Left renal cortex interstitium (tissue), 4 donors: ENCODE measurements at places on chromosomes 16 and 17.

GRCh38 chr16:22016927-22017326 is 9.0 kb downstream of the MOSMO start:
- DNase-seq = no peak

- no peak for DNase-seq
Measured at GRCh38 chr16:48029768-48030167, 126.0 kb downstream of the ABCC12 start.

DNA sequence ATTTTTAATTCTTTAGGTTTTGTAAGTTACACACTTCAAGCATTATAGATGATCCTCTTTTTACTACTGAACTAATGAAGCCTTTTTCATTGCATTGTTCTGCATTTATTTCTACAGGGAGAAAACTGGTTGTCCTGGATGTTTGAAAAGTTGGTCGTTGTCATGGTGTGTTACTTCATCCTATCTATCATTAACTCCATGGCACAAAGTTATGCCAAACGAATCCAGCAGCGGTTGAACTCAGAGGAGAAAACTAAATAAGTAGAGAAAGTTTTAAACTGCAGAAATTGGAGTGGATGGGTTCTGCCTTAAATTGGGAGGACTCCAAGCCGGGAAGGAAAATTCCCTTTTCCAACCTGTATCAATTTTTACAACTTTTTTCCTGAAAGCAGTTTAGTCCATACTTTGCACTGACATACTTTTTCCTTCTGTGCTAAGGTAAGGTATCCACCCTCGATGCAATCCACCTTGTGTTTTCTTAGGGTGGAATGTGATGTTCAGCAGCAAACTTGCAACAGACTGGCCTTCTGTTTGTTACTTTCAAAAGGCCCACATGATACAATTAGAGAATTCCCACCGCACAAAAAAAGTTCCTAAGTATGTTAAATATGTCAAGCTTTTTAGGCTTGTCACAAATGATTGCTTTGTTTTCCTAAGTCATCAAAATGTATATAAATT is 53.0 kb downstream of the TUBD1 start:
- no peak for DNase-seq

DNA sequence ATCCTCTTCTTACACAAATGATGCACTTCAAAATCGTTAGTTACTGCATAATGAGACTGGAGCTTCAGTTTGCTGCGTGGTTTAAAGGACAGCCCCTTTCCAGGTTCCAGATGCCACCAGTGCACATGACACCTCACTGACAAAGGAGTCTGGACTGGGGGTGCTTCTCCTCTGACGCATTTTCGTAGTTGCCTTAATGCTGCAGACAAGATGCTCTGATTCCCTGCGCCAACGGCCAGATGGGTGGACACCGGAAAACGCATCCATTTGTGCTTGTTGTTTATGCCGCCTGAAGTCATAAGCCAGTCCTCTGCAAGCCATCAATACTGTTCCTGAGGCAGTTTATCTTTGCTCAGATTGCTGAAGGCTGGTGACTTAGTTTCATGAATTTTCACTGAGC is 16.0 kb downstream of the FBXO31 start:
- no peak for DNase-seq

DNA sequence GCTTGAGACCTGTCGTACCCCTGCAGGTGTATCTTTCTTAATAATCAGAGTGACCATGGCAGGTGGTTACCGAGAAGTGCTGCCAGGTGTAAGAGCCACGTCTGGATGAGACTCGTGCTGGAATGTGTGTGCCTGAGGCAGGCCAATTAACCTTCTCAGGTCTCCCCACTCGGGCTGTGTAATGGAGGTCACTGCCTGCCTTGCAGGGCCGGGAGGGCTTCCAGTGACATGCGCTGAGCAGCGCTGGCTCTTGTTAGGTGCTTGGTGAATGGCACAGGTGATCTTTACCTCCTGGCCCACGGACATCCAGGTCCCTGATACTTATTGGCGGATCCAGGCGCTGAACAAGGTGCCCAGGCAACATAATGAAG is 4.6 kb upstream of the GSE1 start:
- no peak for DNase-seq

GRCh38 chr17:53127331-53127730 is 695.4 kb upstream of the KIF2B start:
- DNase-seq = no peak

GRCh38 chr16:79400462-79401149 is 199.9 kb downstream of the MAF start:
- DNase-seq = no peak

- DNase-seq = no peak
Measured at GRCh38 chr17:15261802-15262290, 3.3 kb downstream of the PMP22 start.

DNA sequence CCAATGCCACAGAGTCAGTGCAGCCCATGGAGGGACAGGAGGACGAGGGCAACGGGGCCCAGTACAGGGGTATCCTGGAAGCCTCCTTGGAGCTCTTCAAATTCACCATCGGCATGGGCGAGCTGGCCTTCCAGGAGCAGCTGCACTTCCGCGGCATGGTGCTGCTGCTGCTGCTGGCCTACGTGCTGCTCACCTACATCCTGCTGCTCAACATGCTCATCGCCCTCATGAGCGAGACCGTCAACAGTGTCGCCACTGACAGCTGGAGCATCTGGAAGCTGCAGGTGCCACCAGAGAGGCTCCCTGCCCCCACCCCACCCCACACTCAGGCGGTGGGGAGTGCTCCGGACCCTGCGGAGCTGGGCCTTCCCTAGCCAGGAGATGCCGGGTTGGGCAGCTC is 16.6 kb downstream of the TRPV2 start:
- no peak for DNase-seq

GRCh38 chr17:32542186-32542585 is 55.4 kb downstream of the CDK5R1 start:
- DNase-seq = no peak

DNA sequence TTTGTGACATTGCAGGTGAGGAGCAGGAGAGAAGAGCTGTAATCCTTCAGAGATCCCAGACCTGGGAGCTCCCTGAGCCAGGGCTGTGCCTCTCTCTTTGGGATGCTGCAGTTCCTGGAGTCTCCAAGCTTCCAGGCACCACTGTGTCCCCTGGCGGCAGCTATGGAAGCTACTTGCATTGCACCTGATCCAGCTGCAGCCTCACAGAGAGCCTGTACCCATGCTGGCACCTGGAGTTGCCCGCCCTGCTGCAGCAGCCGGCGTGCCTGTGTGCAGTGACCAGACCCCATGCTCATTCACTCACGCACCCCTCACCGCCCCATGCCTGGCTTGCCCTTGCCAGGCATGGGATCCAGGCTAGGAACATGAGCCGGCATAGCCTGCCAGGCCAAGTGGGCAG is 51.8 kb upstream of the MED9 start:
- no peak for DNase-seq

- no peak for DNase-seq
Measured at GRCh38 chr16:27084307-27085028, 17.7 kb downstream of the C16orf82 start.

DNA sequence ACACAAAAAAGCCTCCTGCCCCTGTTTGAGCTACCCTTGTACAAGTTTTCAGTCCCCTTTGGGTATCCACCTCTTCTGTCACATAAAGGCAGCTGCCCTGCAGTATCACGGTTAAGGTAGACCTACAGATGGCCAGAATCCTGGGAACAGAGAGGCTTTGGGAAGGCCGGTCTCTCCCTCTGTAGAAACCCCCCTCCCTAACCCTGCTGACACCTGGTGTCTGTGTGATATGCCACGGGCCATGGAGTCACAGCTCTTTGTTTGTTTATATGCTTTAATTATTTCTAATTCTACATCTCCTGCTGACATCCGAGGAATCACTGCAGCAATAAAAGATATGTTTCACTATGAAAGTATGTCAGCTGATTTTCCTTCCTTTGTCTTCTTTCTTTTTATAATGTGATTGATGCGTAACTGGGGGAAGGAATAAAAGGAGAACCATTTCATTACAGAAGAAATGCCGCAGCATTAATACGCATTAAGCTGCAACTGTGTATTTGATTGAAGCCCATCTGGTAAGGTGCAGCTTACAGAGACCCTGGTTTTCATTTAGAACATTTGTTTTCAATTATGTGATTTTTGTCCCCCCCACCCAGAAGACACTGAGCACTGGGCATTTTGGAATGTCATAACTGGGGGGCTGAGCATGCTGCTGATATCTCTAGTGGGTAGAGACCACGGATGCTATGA is 142.1 kb downstream of the SLC39A11 start:
- DNase-seq = no peak

- DNase-seq = no peak
Measured at GRCh38 chr17:74512036-74512435, 19.2 kb downstream of the CD300LB start.

- DNase-seq = no peak
Measured at GRCh38 chr16:49709057-49709456, 146.9 kb downstream of the ZNF423 start.

DNA sequence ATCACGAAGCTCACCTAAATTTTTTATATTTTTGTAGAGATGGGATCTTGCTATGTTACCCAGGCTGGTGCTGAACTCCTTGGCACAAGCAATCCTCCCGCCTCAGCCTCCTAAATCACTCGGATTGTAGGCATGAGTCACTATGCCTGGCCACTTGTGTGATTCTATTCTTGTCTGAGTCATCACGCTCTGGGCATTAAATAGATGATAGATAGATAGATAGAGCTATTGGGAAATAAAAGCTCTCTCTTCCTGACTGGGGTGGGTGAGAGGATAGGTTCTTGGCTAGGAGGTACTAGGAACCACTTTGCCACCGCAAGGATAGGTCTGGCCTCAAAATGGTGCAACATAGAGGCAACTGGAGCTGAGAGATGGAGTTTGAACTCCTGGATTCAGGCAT is 21.4 kb upstream of the CACNG3 start:
- no peak for DNase-seq

DNA sequence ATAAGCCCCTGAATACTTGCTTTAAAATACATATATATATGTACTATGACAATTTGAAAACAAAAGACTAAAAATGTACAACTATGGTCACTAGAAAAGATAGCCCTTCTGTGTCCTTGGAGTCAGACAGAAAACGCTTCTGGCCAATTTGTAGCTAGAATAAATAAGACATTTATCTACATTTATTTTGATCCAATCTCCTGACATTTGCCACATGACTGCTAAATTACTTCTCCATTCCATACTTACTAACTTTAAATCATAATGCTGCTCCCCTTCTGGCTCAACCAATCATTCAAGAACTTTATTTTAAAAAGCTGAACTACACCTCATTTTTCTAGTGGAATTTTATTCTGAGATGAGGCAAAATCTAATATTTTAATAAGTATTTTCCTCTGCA is 65.8 kb downstream of the CYTH1 start:
- DNase-seq = no peak

- DNase-seq = no peak
Measured at GRCh38 chr17:83178533-83179304, 99.3 kb downstream of the METRNL start.

DNA sequence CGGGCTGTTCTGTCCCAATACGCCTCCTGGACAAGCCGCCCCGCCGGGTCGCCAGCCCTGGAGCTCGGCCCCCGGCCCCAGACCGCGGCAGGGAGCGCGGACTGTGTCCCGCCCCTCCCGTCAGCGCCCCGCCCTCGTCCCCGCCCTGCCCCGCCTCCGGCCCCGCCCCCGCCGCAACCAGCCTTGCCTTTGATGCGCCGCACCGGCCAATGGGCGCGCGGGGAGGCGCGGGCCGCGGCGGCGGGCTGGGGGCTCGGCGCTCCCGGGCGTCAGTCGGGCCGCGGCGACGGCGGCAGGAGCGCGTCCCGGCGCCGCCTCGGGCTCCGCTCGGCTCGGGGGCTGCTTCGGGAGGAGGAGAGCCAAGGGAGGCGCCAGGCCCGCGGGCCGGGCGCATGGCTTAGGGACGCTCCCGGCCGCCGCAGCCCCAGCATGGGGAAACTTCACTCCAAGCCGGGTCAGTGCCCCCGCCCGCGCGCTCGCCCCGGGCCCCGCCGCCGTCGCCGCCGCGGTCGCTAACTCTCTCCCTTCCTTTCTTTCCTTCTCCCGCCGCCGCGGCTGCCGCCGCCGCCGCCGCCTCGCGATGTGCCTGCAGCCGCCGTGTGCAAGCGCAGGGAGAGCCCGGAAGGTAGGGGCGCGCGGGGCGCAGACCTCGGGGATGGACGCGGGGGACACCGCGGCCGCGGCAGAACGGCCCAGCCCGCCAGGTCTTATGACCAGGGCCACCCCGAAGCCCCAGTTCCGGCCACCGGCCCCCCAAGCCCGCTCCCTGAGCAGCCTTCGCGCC is at the start of gene NKD1:
NKD1 (plus strand) TSS at position 272 of the 784 bp plus-strand sequence; CDS start at position 430, 158 bp downstream.
- no peak for DNase-seq

DNA sequence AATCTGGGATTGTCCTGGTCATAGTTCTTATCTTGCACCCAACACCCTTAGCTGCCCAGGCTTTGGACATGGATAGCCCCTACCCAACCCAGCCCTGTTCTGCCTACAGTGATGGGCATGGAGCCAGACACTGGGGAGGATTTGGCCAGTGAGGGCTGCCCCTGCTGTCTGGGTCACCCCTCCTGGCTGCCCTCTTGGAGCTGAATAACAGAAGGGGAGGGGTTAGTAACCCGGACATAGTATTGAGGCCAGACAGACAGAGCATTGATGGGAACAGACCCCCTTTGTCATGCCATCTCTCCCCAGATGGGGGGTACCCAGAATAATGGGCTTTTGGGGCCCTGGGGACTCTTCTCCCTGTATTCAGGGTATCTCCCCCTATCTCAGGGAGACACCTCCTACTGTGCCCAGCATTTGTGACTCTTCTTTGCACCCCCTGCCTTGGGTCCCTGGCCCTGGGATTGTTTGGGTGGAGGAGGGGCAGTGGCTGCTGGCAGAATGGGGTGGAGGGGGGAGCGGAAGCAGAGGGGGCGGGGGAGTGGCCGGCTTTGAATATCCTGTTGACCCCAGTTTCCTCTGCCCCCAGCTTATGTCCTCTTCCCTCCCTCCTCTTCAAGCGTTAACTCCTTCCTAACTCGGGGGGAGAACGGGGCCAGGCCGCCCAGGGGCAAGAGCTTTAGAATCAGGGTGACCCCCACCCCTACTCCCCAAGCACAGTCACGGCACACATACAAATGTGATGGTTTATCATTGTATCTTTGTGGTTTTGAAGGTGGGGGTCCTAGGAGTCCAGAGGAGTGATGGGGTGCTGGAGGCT is 17.0 kb downstream of the GJD3 start:
- no peak for DNase-seq

- no peak for DNase-seq
Measured at GRCh38 chr17:59762049-59762823, 54.8 kb downstream of the VMP1 start.

GRCh38 chr17:5619088-5619740 is 34.9 kb upstream of the NLRP1 start:
- no peak for DNase-seq

DNA sequence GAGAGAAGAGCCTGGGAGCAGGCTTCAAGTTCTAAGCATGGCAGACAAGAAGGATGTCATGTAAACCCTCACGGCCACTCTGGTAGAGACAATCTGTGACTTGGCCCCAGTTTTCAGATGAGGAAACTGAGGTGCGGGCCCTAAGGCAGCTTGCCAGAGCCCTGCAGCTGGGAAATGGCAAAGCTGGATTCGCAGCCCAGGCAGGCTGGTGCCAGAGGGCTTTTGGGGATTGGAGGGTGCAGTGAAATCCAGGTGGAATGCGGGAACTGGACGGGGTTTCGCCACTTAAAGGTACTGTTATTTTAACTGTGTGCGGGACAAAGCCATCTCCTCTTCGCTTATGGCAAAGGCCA is 477 bp upstream of the OSGIN1 start:
- DNase-seq = no peak

- no peak for DNase-seq
Measured at GRCh38 chr17:67879662-67880061, 54.4 kb downstream of the BPTF start.
